Stimulated activated CD4-positive, alpha-beta T cell treated with anti-CD3 and anti-CD28 coated beads, Interleukin-1b, Interleukin-23, amount 100 ng/mL, for 24 hours (primary cell): ENCODE measurements at places on chromosomes 3 and 15.

DNA sequence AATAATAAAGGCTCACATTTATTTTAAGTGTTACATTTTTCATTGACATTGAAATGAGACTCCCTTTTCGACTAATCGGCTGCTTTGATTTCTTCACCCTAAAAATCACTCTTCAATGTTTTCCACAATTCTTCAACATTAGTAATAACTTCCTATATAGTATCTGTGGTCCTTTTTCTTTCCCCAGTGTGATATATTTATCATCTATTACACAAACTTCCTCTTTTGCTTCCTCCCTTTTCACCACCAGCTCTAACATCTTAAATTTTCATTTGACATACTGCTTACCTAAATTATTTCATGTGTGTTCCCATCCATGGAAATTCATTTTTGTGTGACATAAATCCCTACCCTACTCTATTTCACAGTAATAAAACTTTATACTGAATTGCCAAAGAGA lies 244.4 kb downstream of the TIGIT start:
- no peak for DNase-seq

- DNase-seq = no peak
These were observed 40.1 kb downstream of the EAF1 start for GRCh38 chr3:15467227-15468181.

- DNase-seq = no peak
These were observed 59.0 kb upstream of the MINAR1 start for GRCh38 chr15:79373113-79373512.

- DNase-seq = no peak
These were observed at the start of gene GCHFR for GRCh38 chr15:40763801-40764628. TSS of gene GCHFR (plus strand) at chr15:40764068. CDS start at chr15:40764181, 113 bp downstream.

DNA sequence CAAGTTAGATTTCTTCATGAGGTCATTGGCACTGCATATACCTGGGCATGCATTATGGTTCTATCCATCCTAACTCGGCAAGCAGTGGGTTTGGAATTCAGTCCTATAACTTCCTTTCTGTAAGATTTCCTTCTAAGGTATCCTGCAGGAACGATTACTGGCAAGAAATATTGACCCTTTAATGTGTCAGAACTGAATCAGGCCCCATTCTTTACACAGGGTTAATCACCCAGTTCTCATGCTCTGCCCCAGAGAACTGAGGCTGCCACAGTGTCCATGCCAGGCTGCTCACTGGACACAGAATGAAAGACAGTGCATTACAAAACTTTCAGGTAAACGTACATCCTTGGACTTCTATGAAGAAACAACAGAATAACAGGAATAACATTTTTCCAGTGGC lies 108.9 kb downstream of the RPL22L1 start:
- DNase-seq = no peak

DNA sequence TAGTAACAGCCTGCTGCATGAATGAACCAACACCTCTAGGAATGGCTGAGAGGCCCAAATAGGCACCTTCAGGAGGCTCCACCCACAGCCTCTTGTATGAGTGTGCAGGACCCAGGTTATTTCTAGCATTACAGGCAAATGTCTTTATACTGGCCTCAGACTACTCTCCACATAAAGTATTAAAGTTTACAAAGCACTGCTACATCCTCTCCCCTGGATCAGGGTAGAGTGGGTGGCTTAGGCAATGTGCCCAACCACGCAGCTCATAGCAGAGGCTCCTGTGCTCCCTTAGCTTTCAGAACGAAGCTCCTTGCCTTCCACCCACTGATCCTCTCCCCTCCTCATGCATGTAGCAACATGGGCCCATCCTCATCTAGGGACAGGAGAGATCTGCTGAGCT lies 16.3 kb downstream of the TMEM43 start:
- no peak for DNase-seq

- no peak for DNase-seq
These were observed 1.9 kb upstream of the RMDN3 start for GRCh38 chr15:40756938-40757337.

DNA sequence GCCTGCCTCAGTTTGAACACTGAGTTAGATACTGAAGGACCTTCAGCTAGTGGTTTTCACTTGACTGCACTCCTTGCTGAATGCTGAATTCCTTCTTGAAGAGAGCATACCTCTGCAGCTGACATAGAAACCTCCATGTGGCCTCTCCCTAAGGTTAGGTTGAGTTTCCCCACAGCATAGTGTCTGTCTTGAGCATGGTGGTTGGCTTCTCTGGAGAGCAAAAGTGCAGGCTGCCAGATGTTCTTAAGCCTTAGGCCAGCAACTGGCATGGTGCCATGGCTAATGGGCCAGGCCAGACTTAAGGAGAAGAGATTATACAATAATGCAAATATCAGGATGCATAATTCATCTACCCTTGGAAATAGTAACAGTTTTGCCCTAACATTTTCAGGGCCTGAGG lies 545.6 kb upstream of the ZNF385D start:
- no peak for DNase-seq

DNA sequence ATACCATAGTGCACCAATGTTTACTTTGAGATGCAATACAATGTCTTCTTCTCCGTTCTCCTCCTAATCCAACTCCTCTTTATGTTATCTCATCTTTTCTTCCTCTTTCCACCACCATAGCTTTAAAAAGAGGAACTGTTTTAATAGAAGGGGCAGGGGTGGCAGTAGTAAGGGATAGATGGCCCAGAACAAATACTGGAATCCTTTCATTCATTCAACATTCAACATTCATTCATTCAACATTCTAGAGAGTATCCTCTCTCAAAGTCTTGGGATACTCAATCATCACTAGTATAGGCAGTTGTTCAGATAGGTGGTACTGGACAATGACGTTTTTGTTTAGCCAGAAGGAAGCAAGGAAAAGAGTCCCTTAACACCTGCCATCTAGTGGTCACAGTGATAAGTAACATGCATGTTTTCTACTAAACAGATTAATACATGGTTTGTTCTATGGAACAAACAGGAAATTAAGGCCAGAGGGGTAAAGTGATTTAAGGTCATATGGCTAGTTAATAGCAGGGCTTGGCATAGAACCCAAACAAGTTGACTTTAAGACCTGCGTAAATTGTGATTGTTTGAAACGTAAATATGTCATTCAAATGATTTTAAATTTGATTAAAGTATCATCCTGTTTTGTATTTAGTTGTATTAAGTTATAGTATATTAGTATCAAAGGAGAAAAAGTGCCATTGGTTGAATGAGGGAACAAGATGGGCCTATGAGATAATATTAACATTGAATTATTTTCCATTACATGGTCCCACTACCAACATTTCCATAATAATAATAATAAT lies 26.9 kb upstream of the EHHADH start:
- no peak for DNase-seq

GRCh38 chr15:63135281-63135680 lies 13.6 kb downstream of the LACTB start:
- no peak for DNase-seq

DNA sequence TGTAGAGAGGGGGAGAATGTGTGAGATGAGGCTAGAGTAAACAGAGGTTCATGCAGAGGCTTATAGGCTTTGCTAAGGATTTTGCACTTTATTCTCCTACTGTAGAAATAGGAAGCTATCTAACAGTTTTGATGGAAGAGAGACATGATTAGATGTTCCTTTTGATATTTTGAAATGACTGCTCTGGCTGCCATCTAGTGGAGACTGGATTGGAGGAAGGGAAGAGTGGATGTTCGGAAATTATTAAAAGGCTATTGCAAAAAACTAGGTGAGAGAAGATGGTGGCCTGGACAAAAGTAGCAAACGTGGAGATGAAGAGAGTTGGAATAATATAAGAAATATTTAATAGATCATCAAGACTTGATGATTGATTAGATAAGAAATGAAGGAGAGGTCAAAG lies 42.2 kb downstream of the SYN2 start:
- DNase-seq = no peak

GRCh38 chr15:58684036-58684710 lies 65.3 kb downstream of the ADAM10 start:
- no peak for DNase-seq

GRCh38 chr3:195076981-195077610 lies 193.9 kb downstream of the XXYLT1 start:
- no peak for DNase-seq

DNA sequence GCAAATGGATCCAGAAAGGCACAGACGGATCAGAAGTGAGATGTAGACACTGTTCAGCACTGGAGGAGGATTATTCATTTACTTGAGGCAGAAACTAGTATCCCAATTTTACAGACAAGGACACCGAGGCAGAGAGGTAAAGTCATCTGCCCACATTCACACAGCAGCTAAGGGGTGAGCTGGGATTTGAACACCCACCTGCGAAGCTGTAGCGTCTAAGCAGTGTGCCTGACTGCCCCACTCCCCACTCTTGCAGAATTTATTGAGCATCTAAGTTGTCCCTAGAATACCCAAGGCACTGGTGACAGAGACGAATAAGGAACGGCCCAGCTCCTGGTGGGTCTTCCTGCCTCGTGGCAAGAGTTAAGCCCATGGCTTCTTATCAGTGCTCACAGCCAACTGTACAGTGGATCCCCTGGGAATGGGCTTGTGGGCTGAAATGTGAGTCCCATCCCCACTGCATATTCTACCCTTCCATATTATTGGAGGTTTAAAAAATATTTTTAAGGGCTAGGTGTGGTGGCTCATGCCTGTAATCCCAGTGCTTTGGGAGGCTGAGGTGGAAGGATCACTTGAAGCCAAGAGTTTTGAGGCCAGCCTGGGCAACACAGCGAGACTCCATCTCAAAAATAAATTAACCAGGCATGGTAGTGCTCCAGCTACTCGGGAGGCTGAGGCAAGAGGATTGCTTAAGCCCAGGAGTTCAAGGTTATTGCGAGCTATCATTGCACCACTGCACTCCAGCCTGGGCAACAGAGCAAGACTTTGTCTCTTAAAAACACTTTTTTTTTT lies 77.6 kb downstream of the IQSEC1 start:
- DNase-seq = no peak

DNA sequence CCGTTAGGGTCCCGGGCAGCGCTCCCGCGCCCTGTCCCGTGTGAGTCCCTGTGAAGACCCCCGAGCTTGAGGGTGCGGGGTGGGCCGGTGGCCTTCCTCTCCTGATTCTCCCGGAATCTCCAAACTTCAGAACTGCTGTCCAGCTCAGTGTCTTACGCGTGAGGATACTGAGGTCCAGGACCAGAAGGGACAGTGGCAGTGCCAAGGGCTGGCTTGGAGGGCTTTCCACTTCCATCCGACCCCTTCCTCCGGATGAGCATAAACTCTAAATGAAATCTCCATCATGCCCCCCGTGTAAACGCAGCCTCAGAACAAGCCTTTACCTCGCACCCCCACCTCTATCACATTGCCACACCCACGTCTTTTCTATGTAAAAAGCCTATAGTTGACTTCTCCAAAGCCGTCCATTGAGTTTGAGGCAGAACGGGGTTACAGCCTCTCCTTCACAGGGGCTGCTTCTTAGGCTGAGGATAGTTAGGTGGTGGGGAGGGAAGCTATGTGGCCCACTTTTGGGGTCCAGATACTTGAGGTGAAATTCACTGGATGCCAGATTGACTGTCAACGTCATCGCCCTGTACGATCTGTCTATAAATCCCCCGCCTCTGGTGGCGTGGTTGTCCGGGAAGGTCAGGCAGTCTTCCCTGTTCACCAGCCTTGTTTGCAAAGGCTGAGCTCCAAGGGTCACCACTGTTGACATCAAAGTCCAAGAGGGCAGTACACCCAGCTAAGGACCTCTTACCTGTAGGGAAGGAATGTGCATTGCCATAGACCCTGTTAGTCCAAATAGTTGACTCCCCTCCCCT lies 1.1 kb downstream of the EDEM1 start:
- no peak for DNase-seq

DNA sequence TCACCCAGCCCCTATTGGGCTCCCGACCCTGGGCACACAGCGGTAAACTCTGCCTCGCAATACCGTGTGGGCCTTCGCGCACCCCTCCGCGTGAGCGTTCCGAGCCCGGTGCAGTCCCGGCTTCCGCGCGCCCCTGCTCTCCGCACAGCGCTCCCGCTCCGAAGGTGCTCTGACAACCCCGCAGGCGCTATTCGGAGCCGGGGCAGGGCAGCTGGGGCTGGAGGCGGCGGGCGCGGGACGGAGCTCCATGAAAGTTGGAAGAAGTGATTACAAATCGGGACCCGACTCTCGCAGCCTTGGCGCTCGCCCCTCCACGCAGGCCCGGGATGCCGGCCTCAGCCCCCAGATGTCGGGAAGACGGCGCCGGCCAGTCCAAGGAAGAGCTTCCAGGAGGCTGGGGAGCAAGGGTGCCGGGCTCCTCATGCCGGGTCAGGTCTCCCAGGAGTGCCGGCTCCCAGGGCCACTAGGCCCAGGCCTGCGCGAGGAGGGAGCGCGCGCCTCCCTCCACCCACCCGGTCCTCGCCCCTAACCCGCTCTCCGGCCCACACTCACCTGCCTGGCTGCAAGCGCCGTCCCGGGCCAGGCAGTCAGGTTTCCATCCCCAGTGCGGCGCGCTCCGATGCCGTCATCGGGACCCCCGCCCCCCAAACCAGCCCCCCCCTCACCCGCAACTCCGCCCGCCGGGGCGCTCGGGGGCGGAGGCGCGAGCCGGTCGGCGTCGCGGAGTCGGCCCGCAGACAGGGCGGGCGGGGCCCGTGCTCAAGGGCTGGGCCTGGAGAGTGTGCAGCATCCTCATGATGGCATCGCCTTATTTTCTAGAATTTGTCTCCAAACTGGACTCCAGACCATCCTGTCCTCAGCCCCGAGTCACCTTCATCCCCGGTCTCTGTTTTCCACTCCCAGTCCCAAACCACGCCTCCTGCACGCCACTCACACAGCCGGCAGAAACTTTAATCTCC lies at the start of gene KIF7:
TSS of gene KIF7 (minus strand) at position 621 of the 959 bp plus-strand sequence. CDS start 2,537 bp downstream, outside the sequence.
- DNase-seq = no peak

DNA sequence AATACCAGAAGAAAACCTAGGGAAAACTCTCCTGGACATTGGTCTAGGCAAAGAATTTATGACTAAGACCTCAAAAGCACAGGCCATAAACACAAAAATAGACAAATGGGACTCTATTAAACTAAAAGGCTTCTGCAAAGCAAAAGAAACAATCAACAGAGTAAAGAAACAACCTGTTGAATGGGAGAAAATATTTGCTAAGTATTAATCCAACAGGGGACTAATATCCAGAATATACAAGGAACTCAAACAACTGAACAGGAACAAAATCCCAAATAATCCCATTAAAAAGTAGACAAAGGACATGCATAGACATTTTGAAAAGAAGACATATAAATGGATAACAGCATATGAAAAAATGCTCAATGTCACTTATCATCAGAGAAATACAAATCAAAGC lies 6.9 kb upstream of the ACVR2B start:
- no peak for DNase-seq

GRCh38 chr3:188416041-188416440 lies 262.1 kb downstream of the LPP start:
- DNase-seq = no peak

GRCh38 chr3:33833408-33834095 lies 35.1 kb downstream of the PDCD6IP start:
- no peak for DNase-seq

GRCh38 chr3:55164876-55165275 lies 237.0 kb upstream of the LRTM1 start:
- DNase-seq = no peak
